Globus pallidus (tissue), 1 donor: ENCODE measurements at places on chromosomes 16 and 17.

DNA sequence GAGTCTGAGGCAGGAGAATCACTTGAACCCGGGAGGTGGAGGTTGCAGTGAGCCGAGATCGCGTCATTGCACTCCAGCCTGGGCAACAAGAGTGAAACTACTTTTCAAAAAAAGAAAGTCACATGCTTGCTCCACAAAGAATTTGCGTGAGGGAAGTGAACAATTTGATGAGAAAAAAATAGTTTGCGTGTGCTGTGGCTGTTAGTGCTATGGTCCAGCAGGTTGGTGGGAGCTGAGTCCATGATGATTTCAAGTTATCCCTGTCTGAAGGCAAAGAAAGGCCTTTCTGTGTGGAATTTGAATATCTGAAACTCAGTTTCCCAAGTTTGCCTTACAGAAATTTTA, 21.0 kb downstream of the PRCD start:
- DNase-seq = no peak

- DNase-seq = no peak
Measured at GRCh38 chr17:27768858-27769410, 31.4 kb downstream of the NOS2 start.

- DNase-seq = no peak
Measured at GRCh38 chr16:9934723-9935508, 247.3 kb downstream of the GRIN2A start.

DNA sequence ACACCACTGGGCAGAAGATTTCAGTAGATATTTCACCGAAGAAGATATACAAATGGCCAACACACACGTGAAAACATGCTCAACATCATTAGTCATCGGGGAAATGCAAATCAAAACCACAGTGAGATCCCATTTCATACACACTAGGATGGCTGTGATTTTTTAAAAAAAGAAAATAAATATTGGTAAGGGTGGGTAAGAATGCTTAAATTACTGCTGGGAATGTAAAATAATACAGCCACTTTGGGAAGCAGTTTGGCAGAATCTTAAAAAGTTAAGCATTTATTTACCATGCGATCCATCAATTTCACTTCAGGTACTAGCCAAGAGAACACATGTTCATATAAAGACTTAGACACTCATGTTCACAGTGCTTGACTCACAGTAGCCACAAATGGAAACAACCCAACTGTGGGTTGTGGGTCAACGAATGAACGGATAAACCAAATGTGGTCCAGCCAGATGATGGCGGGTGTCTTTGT, 6.5 kb upstream of the C16orf74 start:
- no peak for DNase-seq

DNA sequence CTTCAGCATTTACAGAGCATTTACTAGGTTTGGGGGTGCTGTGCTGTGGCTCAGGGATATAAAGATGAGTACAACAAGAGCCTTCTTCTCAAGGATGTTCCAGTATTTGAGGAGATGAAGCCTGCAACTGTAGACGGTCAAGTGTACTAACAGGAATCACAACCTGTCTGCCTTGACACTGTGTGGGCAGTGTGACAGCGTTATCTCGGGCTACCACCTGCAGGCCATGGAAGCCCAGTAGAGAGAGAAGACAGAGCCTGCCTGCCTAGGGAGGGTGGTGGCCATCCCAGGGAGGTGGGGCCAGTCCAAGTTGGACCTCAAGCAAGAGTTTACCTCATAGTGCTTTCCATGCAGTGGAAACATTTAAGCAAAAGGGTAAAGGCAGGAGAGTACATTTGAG, 215.1 kb upstream of the ASIC2 start:
- DNase-seq = no peak

DNA sequence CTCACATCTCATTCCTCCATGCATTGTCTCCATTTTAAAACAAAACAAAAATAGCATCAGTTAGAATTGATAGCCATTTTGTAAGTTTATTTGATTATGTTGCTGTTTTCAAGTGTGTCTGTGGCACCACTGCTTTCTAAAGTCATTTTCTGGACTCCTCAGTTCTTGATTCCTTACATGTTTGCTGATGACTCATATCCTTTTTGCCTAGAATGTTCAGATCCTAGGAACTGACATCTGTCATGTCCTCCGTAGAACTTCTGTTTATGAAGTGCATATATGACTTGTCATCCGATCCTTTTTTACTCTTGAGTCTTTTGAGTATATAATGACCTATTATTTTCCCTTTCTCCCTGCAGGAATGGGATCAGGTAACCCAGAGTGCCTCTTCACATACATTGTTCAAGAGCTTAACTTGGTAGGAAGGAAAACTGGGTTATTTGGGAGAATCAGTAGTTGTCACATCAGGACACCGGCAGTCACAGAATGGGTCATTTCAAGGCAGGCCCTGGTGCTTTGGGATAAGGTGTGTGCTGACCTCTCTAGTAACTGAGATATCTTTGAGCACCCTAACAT, 69.2 kb downstream of the MAP2K4 start:
- no peak for DNase-seq

- no peak for DNase-seq
Measured at GRCh38 chr17:82041144-82041814, 3.8 kb upstream of the DCXR start.

GRCh38 chr16:68377667-68378393, 67.0 kb downstream of the PRMT7 start:
- no peak for DNase-seq

- no peak for DNase-seq
Measured at GRCh38 chr16:860891-861290, 60.4 kb upstream of the GNG13 start.

DNA sequence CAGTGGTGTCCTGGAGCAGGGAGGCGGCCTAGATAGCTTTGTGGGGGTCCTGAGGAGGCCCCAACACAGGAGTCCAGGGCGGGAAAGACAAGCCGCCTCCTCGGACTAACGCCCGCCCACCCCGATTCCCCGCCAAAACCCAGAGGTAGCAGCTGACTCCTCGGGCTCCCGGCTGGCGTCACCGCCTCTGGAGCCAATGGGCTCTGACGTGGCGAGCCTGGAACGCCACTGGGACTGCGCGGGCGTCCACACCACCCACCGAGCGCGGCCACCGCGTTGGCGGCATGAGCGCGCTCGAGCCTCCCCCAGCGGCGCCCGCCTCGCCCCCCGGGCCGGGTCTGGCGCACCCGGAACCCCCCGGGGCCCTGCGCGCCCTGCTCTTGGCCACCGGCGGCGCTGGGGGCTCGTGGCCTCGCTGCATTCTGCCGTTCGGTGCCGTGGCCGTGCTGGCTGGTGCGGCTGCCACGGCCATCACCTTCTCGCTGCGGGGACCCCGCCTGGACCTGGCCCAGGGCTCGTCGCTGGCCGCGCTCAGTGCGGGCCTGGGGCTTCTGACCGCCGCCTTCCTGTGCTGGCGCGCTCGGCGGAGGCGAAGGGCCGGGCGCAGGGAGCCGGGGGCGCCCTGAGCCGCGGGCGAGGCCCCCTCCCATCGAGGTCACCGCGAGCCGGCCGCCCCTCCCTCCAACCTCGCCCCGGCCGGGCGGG, 3.4 kb upstream of the NTN3 start:
- DNase-seq = peak; percentile 69

DNA sequence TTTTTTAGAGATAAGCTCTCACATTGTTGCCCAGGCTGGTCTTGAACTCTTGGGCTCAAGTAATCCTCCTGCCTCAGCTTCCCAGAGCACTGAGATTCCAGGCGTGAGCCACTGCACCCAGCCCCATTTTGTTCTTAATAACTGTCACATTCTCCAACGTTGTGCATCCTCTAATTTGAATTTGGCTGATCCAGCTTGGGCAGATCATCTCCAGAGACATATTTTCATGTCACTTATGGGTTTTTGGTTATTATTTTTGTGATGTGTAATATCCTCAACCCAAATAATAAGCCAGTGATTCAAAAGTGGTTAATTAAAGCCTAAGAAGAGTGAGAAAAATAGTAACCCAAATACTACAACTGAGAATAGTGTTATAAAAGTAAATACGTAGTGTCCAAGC, 16.2 kb upstream of the COL1A1 start:
- no peak for DNase-seq

- DNase-seq = no peak
Measured at GRCh38 chr16:84327926-84328505, 33.3 kb downstream of the WFDC1 start.

DNA sequence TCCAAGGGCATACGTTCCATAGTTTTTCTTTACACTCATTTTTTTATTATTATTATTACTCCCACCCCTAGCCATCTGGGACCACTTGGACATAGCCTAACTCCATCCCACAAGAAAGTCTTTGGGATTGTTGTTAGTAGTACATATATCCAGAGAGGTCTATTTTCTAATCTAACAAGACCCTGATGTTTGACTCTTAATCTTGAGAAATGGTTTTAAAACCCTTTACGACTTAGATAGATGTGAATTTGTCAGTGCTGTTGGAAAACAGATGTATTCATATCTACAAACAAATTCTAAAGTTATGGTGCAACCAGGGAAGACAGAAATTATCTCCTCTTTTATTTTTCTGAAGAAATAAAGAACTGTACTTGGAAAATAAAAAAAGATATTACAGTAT, 197.8 kb downstream of the CDH11 start:
- no peak for DNase-seq

DNA sequence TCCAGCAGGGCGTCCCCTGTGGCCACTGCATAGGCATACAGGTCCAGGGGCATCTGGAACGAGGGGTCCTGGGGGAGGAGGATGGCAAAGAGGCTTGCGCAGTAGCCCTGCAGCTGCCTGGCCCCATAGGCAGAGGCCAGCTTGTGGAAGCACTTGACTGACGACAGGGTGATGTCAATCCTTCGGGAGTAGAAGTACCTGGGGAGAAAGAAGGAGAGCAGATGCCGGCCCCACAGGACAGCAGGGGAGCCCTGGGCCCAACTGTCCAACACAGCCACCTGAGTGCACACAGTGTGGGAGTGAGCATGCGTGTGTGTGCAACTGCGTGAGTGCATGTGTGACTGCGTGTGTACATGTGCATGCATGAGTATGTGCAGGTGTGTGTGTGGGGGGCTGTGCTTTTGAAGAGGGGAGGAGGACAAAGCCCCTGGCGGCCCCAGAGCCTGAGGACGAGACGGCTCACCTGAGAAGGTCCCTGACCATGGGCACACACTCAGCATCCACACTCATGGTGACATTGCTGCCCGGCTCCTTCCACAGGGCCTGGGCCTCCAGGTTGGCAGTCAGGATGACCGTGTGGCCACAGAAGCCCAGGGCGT, 7.1 kb downstream of the LGALS3BP start:
- no peak for DNase-seq

DNA sequence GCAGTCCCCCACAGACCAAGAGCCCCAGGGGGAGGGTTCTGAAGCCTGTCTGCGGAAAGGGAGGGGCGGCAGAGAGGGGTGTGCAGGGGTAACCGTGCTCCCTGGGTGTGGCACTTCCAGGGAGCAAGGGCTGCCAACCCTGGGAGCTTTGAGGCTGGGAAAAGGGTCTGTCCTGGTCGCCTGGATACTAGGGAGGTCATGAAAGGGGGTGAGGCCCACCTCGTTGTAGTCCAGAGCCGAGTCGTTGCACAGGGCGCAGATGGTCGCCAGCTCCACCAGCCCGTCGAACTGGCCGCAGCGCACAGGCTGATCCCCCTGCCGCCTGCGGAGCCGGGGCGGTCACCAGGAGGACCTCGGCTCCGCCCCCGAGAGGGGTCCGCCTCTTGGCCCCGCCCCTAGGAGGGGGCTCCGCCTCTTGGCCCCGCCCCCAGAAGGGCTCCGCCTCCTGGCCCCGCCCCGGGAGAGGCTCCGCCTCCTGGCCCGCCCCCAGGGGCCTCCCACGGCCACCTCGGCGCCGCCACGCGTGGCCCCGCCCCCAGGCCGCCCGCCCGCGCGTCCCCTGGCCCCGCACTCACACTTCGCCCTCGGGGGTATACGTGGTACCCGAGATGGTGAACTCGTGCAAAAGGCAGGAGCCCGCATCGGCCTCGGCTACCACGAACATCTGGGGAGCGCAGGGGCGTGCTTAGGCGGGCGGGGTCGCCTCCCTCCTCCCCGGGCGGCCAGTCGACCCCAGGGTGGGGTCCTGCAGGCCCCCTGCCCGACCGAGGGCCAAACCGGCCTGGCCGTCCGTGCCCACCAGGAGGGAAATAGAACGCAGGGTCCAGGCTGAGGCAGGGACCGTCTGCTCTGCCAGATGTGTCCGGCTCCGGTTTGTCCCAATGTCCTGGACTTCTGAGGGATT, 19.5 kb downstream of the ATP2A3 start:
- peak; percentile 22 for DNase-seq

DNA sequence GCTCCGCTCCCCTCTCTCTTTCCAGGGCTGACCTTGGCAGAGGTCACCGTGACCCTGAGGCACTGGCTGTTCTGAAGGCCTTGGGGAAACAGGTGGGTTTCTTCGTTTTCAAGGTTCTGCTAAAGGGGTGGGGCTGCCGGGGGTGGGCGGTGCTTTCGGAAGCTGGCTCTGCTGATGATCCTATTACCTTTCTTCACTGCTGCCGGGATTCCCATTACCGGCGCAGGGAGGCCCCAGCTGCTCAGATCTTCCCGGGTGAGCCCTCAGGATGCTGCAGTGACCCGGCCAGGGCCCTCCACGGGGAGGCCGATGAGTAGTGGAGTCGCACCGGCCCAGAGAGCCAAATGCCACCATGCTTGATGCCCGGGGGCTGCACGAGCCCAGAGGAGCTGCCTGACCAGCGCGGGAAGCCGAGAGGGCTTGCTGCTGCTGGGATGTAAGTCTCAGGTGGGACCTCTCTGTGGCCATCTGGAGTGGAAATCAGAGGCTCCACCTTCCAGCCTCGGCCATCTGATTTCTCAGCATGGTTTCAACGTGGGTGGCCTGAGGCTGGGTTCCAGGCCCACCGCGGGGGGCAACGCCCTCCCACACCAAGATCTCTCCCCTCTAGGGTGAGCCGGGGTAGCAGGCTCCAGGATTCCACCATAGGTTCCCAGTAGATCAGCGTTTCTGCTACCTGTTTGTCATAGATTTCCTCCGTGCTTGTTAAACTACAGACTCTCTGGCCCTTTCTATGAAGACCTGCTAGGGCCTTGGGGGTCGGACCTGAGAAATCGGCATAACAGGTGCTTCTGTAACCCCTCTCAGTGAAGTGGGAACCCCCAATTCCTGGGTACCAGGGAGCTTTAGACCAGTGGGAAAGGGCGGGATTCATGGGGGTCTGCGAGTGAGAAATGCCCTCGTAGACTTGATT, 21.6 kb upstream of the ADCY7 start:
- DNase-seq = no peak

DNA sequence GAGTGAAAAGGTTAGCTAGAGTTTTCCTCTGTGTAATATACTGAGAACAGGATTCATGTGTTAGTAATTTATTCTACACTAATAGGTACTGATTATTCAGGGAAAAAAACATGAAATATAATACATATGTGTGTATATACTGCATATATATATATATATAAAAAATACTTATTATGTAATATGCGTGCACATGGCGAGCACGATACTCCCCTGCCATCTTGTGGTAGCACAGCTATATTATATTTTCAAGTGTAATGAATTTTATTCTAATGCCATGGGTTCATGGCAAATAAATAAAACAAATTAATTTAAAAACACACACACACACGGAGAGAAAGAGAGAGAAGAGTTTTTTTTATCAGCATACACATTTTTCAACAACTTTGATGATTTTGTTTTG, 460.6 kb downstream of the KCNJ2 start:
- no peak for DNase-seq
